ENCODE measurements at places on chromosomes 16 and 17.
A peak's percentile ranks its signal among the peaks of the same experiment; 100 is the strongest.

DNA sequence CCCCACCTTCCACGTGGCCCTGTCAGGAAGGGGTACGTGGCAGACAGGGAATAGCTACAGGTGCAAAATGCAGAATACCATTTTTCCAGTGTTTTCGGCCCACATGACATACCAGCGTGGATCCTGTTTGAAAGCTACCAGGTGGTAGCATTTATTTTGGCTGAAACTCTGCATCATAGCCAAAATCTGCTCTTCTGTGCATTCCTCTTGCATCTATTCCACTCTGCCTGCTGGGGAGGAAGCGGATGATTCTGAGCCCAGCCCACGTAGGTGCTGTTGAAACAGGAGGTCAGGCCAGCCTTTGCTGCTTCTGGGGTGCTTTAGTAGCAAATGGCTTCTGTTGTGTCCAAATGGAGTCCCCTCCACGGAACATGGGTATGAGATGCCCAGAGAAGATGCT lies 670.9 kb upstream of the EEF2KMT start:
- DNase-seq, result no peak

DNA sequence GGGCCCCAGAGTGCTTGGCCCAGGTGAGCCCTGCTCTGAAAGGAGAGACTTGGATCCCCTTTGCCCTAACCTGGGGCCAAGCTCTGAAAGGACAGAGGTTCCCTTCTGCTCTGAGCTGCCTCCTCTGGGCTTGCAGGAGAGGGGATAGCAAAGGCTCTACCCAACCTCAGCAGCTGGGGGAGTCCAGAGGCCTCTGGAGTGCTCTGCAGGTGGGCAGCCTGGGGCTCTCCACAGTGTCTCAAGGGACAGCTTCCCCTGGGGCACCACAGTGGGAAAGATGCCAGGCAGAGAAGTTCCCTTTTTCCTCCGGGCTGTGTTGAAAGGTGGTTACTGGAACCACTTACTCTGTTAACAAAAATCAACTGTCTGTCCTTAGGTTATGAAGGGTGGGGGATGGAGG lies 48.2 kb upstream of the MGAT5B start:
- DNase-seq, result no peak

DNA sequence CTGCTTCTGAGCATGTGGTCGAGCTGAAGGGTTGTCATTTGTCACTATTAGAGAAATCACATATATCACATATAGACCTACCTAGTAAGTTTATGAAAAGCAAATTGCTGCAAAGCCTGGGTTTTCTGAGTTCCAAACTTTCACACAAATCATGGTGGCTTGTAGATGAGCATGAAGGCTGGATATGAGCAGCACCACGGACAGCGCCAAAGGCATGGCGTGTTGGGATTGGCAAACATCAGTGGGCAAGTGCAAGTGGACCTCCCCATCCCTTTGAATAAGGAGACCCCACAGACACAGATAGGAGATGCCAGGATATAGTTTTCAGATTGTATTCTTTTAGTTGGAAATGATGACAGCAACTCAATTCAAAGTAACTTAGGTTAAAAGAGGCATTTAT lies 77.6 kb upstream of the CACNG3 start:
- DNase-seq, result no peak

DNA sequence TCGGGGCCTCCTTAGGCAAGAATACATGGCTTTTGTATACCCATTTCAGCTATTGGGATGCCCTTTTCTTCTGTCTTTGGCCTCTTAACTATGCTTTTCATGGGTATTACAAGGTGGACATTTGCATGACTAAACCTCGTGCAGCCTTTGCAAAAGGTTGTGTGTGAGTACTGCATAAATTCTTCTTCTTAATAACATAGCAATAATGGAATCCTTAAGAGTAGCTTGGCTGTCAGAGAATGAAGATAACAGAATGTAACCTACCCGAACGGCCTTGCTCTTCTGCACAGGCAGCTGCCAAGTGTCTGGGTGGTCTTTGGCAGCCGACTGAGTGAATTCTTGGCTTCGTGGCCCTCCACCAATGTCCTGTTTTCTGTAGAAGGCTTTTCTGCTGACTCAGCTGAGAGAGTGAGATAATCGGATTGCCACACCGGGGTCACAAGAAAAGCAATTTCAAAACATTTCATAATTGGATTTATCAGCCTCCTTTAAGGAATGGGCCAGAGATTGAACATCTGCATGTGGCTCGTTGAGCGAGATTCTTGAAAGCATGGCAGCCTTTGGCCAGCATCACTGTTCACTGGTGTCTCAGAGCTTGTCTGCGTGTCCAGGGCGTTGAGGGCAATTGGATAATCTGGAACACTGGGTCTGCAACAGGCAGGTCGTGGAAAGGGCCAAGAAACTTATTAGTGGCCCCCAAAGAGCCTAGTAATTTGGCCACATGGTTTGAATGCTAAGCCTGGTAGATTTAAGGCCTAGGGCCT lies 13.4 kb downstream of the IRF8 start:
- DNase-seq, result no peak

GRCh38 chr16:28179354-28179753 lies 32.4 kb downstream of the XPO6 start:
- DNase-seq, result no peak

GRCh38 chr17:59512844-59513385 lies 52.5 kb upstream of the DHX40 start:
- no peak for DNase-seq

GRCh38 chr17:83192161-83192788 lies 112.9 kb downstream of the METRNL start:
- no peak for DNase-seq

DNA sequence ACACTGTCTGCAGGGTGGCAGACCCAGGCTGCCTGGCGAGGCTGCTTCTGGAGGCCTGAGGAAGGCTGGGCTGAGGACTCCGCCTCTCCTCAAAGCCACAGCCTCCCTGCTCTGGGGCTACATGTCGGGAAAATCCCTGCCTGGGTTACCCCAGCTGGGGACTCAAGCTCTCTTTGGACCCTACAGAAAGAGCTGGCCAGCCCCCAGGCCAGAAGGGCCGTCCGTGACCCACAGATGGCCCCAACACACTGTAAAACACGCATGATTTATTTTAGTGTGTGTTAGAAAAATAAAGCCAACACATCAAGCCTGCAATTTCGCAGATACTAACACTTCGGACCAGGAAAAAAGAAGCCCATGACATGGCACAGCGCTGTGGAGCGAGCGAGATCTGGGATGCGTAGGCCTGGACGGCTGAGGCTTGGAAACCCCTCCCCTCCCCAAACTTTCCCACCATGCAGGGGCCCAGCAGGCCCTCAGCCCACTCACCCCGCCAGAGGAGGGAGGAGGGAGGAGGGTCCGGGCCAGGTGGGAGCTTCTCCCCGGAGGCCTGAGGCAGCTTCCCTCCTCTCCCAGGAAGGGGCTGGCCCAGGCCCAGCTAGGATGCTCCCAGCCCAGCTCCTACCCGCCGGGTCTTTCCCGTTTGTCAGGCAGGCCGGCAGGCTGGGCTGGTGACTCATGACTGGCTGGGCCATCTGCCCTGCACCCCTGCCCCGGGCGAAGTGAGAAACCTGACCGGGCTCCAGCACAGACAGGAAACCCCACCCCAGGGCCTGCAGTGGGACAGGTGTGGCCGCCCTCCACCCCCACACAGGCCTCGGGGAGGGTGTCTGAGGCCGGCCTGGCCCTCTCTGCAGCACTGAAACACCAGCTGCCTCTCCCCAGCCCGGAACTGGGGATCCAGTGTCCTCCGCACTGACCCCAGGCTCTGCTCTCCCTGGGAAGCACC lies 34.1 kb upstream of the SLC38A10 start:
- DNase-seq, result peak; percentile 89

- DNase-seq, result no peak
Observed at GRCh38 chr17:55023626-55024025, 55.1 kb downstream of the STXBP4 start.

DNA sequence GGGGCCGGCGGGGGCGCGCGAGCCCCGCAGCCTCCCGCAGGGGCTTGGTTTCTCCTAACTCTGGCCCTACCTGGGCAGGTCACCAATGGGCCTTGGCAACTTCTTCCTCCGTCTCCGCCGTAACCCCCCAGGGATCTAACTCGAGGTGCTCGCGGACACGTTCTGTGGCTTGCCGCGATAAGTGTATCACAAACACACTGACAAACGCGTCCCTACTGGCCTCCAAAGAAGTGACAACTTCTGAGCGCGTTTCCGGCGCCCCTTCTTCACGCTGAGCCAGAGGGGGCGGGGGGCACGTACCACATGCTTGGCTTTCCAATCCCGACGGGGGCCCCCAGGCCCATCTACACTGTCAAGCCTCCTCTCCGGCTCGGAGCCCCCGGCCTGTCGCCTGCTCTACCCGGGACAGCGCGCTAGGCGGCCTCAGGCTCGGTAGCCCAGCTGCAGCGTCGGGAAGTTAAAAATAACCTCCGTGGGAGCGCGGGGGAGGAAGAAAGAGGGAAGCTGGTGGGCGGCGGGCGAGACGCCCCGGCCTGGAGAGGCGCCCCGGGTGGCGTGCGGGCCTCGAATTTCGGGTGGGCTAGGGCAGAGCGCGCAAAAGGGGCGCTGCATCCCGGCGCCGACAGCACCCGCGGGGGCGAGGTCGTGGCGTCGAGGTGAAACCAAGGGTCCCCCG lies 725 bp upstream of the SPHK1 start:
- peak; percentile 31 for DNase-seq

GRCh38 chr16:81798311-81799137 lies 19.4 kb downstream of the PLCG2 start:
- no peak for DNase-seq

GRCh38 chr17:63476854-63477479 lies at the start of gene ACE:
Gene ACE (plus strand): TSS chr17:63477061. CDS start chr17:63477095, 34 bp downstream.
- no peak for DNase-seq
